ENCODE measurements at places on chromosomes 7 and 10.

- no peak for DNase-seq
Observed at GRCh38 chr7:156004265-156005201, 192.3 kb upstream of the SHH start.

- DNase-seq, result no peak
Observed at GRCh38 chr7:72161534-72161933, 250.6 kb downstream of the CALN1 start.

- DNase-seq, result no peak
Observed at GRCh38 chr7:14400271-14400670, 410.8 kb upstream of the ETV1 start.

DNA sequence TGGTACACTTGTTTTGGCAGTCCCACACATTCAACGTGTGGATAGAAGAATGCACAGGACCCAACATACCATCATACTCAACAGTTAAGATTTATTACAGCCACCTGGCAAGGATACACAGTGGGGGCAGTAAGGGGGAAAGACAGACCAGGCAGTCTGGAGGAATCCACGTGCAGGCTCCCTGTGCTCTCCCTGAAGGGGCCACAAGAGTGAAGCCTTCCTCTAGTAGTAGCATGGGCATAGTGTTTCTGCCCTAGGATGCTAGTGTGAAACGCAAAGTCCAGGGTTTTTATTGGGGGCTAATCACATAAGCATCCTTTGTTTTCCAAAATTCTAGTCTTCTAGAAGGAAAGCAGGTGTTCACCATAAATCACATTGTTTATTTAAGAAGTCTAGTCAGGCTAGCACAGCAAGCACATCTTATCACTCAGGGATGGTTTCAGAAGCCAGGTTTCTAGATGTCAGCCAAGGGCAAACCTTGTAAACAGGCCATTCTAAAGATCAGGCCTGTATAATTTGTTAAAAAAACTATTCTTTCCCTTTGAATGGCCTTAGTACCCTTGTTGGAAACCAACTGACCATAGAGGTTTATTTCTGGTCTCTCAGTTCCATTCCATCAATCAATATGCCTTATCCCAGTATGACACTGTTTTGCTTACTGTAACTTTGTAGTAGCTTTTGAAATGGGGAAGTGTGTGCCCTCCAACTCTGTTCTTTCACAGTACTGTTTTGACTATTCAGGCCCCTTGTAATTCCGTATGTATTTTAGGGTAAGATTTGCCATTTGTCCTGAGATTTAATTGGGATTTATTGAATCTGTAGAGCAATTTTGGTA is 12.4 kb upstream of the TFAM start:
- no peak for DNase-seq

DNA sequence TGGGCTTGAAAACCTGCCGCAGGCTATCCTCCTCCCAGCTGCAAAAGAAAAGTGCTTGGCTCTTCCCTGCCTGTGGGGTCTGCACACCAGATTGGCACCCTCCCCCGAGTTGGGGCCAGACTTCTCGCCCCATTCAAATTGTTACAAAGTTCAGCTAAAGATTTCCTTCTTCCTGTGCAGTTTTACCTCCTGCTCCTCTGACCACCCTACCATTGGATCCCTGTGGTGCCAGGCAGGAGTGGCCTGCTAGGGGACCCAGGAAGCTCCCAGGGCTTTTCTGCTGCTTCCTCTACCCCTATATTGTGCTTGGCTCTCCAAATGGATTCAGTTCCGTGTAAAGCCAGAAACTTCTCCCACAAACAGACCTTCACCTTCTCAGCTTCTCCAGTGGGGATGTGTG is 135.1 kb upstream of the GAD2 start:
- DNase-seq, result no peak

DNA sequence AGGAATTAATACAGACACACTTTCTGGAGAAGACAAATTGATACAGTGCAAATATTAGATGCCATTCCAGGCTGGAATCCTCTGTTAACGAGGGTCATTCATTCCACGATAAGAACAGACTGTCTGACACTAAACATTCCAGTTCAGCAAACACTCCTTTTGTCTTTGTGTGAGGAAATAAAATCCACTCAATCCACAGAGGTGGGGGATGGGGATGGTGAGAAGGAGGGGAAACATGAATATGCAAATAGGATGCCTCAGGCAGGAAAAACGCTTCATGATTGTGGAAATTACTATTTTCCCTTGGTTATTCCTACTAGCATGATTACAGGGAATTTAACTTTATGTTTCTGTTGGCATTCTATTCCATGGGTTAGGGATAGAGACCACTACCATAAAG is 196.9 kb upstream of the CDCA7L start:
- no peak for DNase-seq

DNA sequence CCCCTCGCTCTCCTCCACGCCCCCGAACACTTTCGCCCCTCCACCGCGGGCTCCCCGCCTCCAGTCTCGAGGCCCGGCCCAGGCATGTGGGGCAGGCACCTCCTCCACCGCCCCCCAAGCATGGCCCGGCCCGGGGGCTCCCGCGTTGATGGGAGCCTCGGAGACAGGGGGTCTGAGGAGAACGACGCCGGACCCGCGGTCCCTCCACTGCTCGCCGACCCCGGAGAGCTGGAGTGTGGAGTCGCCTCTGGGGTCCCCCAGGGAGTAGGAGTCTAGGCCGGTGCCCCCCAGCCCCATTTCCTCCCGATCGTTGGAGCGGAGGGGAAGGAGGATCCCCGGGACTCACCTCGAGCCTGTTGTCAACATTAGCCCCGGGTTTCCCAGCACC is 206 bp downstream of the UPF2 start:
- DNase-seq, result no peak

DNA sequence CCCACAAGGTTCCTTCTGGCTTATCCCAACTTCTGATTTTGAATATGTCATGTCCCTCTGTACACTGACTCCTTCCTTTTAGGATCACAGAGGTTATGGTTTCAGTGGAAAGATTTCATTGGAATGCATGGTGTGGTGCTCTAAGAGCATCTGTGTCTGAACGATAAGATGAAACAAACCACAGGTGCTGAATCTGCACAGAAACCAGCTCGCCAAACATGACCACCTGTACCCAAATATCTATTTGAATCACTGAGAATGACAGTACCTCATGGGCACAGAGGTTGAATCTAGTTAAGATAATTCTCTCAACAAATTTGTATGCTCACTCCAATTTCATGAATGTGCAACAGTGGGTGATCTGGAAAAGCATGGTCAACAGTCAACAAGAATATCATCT is 105.3 kb downstream of the DGKI start:
- DNase-seq, result no peak

DNA sequence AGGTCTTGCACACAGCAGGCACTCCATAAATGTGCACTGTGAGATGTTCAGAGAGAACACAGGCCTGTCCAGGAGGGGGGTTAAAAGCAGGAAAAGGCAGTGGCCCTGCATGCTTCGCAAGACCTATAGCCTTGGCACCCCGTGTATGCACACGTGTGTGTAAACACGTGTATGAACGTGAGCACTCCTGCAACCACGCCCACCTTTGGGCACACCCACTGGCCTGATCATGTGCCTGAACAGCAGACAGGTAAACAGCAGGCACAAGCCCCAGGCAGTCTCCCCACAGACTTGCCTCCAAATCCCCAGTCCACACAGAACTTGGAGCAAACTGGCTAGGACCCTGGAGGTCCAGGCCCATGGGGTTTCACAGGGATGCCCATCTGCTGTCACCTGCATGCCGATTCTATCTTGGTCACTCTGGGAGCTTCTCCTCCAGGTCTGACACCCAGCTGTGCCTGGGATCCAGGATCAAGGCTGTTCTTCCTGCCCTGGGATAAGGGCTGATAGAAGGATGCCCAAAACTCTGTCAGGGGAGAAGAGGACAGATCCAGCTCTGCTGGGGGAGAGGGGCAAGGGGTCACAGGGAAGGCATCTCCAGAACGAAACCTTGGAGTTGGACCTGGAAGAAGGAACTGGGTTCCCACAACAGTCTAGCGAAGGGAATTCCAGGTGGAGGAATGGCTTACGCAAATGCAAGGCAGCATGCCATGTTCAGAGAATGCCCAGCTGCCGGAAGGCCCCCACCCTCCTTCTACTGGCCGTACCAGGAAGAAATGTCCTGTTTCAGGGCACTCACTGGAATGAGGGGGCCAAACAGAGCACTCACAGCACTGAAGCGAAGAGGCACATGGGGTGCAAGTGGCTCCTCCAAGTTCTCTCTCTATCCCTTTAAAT is 14.3 kb upstream of the ZMIZ1 start:
- no peak for DNase-seq

DNA sequence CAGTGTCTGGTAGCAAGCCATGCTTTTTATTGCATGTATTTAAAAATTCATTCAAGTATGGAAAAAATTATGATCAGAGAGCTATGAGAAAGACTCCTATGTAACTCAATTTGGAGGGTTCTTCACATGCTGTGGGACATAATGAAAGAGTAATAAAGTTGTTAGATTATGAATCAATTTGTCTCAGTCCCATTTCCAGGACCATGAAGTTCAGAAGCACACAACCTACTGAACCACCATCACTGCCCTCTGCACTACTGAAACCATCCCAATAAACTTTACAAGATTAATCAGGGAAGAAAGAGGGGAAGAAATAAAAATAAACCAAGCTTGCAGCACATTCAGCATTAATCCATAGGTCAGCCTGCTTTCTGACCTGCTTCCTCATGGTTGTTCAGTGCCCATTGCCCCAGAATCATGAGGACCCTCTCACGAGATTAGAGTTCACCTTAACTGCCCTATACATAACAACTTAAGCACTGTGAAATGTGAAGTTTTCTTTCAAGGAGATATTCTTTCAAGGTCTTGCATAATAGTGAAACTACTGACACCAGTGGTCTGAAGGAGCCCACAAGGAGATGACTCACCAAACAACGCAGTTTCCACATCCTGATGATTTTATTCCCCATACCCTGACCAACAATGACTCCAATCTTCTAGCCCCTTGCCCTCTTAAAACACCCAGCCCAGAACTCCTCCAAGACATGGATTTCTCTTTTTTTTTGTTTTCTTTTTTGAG is 171.5 kb upstream of the ADCY1 start:
- DNase-seq, result peak; percentile 80

All from fibroblast of skin of right quadriceps (primary cell).